ENCODE measurements at places on chromosomes 5 and 9. TPM values are rescaled to one million over a fixed set of nuclear protein-coding genes. Genes with fewer than 3 reads are reported as not detected.

GRCh38 chr5:146291421-146292074 is 47.1 kb upstream of the POU4F3 start:
- peak; percentile 10 for DNase-seq

NAIF1 gene
- total RNA-seq = 6.8 TPM

GRCh38 chr5:171961117-171961516 is 45.3 kb downstream of the FBXW11 start:
- no peak for DNase-seq

DNA sequence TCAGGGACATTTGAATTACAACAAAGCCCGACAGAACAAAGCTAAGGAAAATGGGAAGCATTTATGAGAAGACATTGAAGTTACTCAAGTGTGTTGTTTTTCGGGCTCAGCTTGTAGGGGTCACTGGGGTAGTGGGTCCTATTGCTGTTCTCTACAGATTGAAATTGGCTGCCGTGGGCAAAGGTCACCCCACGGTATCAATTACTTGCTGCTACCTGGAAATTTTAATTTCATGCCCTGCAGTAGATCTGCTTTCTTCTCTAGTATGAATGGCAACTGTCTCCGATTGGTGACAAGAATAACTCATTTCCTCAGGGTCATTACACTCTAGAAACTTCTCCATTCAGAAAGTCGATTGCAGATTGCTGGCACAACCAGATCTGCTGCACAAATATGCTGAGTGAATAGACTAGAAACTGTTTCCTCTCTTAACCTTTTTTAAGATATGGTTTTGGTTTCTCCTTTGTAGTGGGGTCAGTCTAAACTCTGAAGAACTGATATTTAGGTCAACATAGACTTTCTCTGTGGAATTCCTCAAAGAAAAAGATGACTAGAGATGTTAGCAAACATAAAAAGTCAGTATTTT is 454.1 kb downstream of the ARHGEF28 start:
- no peak for DNase-seq

DNA sequence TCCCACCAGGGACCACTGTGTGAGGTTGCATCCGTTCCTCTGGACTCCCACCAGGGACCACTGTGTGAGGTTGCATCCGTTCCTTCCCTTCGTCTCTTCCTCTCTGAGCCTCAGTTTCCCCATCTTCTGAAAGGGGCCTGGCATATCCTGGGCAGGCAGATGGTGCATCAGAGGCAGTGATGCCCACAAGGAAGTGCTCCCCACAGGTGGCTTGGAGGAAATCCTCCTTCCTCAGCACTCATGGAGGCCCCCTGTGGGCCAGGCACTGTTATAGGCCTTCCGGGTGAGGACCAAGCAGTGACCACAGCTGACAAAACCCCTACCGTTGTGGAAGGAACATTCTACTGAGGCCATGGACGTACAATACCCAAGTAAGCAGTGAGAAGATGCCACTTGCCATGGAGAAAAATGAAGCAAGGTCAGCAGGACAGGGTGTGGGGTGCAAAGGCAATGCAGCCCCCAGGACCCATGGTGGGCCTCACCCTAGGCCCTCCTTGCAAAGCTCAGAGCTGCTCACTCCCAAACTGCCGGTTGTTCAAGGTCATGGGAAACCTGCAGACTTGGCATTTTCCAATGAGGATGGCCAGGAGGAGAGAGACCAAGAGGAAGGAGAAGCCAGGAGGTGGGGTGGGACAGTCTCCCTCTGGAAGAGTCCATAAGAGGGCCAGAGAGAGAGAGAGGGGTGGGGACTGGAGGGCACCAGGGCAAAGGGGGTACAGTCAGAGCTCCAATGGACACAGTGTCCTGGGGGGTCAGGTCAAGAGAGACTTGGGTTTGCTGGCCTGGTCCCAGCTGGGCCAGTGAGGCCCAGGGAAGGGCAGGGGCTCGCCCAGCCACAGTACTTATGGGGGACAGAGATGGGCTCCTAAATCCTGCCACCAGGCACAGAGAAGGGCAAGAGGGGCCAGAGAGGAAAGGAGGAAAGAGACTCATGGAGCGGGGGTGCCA is 51.1 kb downstream of the C9orf50 start:
- DNase-seq = no peak

S1PR3 gene
- 22.3 TPM for total RNA-seq

DNA sequence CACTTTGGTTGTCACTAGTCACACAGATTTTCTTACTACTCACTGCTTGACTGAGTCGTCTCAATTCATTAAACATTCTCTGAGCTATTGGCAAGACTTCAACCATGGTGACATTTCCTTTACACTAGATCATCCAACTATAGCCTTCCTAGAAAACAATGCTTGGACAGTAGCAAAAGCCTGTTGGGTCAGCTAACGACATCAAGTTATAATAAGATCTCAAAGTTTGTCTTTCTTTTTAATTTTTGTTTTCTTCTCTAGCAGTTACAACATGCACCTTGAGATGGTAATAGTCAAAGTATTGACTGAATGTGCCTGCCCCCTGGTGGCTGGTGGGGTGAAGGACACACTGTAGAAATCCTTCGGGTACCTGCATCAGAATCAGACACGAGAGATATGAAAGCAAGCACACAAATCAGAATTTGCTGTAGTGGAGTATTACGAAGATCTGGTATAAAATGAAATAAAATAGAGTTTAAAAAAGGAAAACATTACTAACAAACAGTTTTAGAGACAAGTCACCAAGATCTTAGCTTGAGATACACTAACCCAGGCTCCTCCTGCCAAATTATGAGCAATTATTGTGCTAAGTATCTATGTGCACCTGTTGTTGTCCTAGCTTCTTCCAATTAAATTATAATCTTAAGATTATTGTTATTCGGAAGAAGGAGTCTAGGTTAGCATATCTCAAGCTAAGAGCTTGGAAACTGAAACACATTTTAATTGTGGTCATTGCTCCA is 81.2 kb downstream of the ARL15 start:
- DNase-seq = no peak

LTC4S gene
- total RNA-seq = not detected

GRCh38 chr9:99966716-99967115 is 60.3 kb downstream of the STX17 start:
- DNase-seq = no peak

HABP4 gene
- total RNA-seq = 10.4 TPM

- peak; percentile 81 for DNase-seq
Measured at GRCh38 chr5:34486160-34486848, 169.8 kb upstream of the RAI14 start.

IFNA13 gene
- total RNA-seq = not detected

DNA sequence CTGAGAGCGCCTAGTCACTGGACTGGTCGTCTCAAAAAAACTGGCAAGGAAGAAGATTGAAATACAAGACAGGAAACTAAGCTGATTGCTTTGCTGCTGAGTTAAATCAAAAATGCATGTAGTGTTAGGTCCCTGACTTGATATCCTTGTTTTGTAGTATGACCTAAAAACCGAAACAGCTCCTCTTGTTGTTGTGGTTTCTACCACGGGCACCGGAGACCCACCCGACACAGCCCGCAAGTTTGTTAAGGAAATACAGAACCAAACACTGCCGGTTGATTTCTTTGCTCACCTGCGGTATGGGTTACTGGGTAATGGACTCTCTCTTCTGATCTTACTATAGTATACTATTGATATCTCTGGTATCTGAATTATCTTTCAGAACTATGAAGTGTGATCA is 4.3 kb downstream of the MTRR start:
- no peak for DNase-seq

- no peak for DNase-seq
Measured at GRCh38 chr5:6360323-6361072, 17.8 kb downstream of the MED10 start.

- no peak for DNase-seq
Measured at GRCh38 chr5:134873494-134873893, 677 bp upstream of the TXNDC15 start.

GRCh38 chr5:176742246-176743105 is 67.9 kb upstream of the UNC5A start:
- DNase-seq = no peak

- no peak for DNase-seq
Measured at GRCh38 chr5:57324861-57325260, 151.0 kb downstream of the GPBP1 start.

DNA sequence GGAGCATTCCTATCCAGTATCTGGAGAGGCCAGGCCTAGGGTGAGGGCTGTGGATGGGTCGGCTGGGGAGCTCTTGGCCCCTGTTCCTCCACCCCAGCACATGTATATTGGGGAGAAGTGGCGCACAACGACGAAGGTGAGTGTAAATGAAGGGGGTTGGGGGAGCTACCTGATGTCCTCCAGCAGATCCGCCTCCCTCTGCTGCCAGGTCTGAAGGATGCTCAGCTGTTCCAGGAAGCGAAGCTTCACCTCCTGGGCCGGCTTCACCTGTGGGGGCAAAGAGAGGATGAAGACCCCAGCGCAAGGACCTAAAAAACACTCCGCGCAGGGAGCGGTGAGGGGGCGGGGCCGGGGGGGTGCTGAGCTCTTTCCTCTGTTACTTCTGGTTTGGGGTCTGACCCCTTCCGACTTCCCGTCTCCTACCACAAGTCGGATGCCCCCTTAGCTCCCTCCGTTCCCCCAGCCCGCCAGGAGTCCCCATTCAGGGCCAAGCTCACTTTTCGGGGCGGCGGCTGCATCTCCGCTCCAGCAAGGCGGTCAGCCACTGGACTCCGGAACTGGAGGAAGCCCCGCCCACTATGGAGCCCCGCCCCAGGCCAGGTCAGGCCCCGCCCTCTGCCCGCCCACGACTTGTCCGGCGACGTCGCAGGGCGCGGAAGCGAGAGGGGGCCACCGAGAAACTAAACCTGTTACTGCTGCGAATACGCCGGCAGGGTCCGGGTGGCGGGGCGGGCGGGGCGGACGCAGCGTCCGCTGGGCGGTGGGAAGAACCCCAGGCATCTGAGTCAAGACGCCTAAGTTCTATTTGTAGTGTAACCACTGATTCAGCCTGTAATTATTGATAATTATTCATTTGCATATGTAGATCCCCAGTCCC is at the start of gene FCHSD1:
TSS of gene FCHSD1 (minus strand) at position 568 of the 877 bp plus-strand sequence. CDS start at position 518, 50 bp downstream.
- DNase-seq = no peak

INSL4 gene
- not detected for total RNA-seq

DNA sequence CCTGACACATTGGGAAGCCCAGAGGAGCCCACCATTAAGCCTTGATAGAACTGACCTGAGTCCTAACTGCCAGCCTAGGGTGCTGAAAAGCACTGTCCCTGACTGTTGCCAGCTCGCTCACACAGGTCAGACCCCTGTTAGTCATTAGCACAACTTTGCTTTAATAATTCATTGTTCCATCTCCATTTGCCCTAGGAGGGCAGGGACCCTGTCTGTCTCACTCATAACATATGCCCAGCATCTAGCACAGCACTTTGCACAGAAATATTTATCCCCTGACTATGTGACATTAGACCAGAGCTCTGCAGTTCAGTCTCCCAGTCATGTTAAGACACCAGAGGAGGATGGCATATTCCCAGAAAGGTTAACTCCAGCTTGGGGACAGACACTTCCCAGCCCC is 61.8 kb upstream of the STXBP1 start:
- DNase-seq = no peak

- DNase-seq = no peak
Measured at GRCh38 chr5:132198571-132198970, 29.1 kb downstream of the P4HA2 start.

GRCh38 chr5:77355080-77355479 is 137.0 kb downstream of the WDR41 start:
- DNase-seq = no peak

- DNase-seq = no peak
Measured at GRCh38 chr9:99167694-99168093, 54.0 kb downstream of the ALG2 start.

DNA sequence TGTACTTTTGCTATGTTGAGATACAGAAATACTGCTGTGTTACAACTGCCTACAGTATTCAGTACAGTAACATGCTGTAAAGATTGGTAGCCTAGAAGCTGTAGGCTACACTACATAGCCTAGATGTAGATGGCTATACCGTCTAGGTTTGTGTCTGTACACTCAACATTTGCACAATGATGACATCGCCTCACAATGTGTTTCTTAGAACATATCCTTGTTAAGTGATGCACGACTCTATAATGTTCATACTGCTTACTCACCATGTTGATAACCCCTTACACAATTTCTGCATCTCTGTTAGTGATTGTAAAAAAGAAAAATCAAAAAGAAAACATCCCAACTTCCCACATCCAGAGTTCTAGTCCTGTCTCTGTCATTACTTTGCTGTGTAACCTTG is 450.0 kb downstream of the CCDC171 start:
- no peak for DNase-seq

- DNase-seq = no peak
Measured at GRCh38 chr5:158785397-158785796, 314.3 kb downstream of the EBF1 start.

- no peak for DNase-seq
Measured at GRCh38 chr9:134982311-134982710, 64.6 kb upstream of the FCN1 start.

DNA sequence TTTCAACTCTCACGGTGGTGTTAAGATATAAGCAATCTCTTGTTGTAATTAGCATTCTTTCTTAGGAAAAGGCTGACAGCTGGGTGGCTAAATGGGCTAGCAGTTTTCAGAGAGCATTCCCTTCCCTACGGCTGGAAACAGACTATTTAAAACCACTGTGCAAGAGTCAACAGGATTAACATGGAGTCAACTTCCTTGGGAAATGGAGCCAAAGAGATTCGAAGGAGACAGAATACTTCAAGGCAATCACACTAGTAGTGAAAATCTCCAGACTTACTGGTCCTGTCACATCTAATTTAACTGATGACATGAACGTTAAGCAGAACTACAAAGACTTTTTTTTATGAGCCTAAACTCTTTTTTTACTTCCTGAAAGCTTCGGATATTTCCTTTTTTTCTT is 453.3 kb upstream of the ITGA1 start:
- no peak for DNase-seq

DNA sequence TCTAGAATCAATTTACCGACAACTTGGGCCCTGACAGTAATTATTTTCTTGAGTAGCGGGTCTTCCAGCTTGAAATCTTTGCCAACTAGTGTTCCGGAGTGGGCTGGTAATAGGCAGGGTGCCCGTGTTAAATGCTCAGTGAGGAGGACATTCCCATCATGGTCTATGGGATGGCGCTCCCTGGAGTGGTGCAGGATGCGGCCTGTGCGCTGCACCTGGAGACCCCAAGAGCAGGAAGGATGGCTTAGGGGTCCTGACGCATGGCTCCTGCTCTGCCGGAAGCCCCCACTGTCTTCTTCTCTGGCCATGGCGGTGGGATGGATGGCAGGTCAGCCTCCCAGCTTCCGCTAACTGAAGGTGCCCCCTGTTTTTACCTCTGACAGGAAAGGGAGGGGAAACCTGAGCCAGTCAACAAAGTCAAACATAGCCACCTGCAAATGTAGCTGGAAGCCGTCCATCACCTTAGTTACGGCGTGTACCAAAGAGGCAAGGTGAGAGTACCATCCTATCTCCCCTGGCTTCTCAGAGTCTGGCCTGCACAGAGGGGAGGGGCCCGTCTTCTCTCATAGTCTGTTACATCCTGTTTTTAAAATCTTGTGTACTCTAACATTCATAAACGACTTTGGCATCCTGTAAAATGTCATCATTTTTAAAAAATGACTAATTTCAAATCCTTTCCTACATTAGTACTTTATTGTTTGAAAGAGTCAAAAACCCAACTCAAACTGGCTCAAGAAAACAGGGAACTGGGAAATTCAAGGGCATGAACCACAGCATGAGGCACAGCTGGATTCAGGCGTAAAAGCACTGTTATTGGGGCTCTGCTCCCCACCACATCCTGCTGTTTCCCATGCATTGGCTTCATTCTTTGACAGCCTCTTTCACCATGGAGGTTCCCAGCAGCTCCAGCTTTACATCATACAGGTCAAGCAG is 28.5 kb upstream of the UNC5A start:
- DNase-seq = no peak

GMCL2 gene
- not detected for total RNA-seq

PHF24 gene
- total RNA-seq = 0.06 TPM

Data from glomerular endothelial cell (primary cell).